Neural crest cell (in vitro differentiated cells): ENCODE measurements at places on chromosomes 5 and 9.

GRCh38 chr9:78326564-78326963 lies 29.6 kb downstream of the PSAT1 start:
- no peak overlapping the region for H3K27ac ChIP-seq
- peaks cover 60% of the 10 kb centered on the region for H3K36me3 ChIP-seq
- no peak for DNase-seq
- H3K27me3 ChIP-seq, result no peaks in the 10 kb centered on the region
- no peak overlapping the region for H3K4me3 ChIP-seq
- peaks cover 32% of the 10 kb centered on the region for H3K4me1 ChIP-seq

- H3K4me3 ChIP-seq, result no peak overlapping the region
- peaks cover 4% of the 10 kb centered on the region for H3K36me3 ChIP-seq
- no peaks in the 10 kb centered on the region for H3K27me3 ChIP-seq
- no peak for DNase-seq
- H3K27ac ChIP-seq, result no peak overlapping the region
Observed at GRCh38 chr9:111300140-111300735, 29.8 kb downstream of the OR2K2 start.

- H3K27me3 ChIP-seq, result no peaks in the 10 kb centered on the region
- no peak overlapping the region for H3K4me3 ChIP-seq
- H3K36me3 ChIP-seq, result no peaks in the 10 kb centered on the region
- H3K27ac ChIP-seq, result no peak overlapping the region
Observed at GRCh38 chr5:121762426-121762825, 89.3 kb upstream of the FTMT start.

GRCh38 chr5:96326902-96327301 lies 106.1 kb downstream of the PCSK1 start:
- H3K4me1 ChIP-seq, result peaks cover 4% of the 10 kb centered on the region
- H3K36me3 ChIP-seq, result no peaks in the 10 kb centered on the region
- no peaks in the 10 kb centered on the region for H3K27me3 ChIP-seq

- H3K4me3 ChIP-seq, result no peak overlapping the region
- DNase-seq, result no peak
- H3K4me1 ChIP-seq, result peaks cover 27% of the 10 kb centered on the region
- peak overlapping the region; percentile 91 for H3K27ac ChIP-seq
Observed at GRCh38 chr9:700365-701282, 140.9 kb upstream of the DMRT1 start.

DNA sequence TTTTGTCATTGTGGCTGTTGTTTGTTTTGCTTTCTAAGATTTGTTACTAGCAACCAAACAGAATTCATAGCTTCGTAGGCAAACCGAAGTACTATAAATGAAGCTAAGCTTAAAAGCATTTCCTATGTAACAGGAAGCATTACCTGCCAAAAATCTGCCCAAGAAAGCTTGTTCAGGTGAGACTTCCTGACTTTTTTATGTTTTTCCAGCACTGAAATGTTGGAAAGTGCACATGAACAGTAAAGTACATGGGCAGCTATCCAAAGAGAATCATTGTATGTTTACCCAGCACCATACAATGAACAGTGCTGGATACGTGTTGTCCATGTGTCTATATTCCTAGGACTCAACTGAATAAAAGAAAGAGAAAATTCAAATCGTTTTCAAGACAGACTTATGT lies 247.1 kb downstream of the NFIB start:
- DNase-seq, result no peak
- H3K27me3 ChIP-seq, result no peaks in the 10 kb centered on the region
- no peak overlapping the region for H3K27ac ChIP-seq
- H3K4me3 ChIP-seq, result no peak overlapping the region

GRCh38 chr9:88370346-88370745 lies 17.9 kb upstream of the SPIN1 start:
- no peak for DNase-seq
- peaks cover 4% of the 10 kb centered on the region for H3K36me3 ChIP-seq
- H3K27ac ChIP-seq, result no peak overlapping the region
- H3K27me3 ChIP-seq, result no peaks in the 10 kb centered on the region
- H3K4me3 ChIP-seq, result no peak overlapping the region

DNA sequence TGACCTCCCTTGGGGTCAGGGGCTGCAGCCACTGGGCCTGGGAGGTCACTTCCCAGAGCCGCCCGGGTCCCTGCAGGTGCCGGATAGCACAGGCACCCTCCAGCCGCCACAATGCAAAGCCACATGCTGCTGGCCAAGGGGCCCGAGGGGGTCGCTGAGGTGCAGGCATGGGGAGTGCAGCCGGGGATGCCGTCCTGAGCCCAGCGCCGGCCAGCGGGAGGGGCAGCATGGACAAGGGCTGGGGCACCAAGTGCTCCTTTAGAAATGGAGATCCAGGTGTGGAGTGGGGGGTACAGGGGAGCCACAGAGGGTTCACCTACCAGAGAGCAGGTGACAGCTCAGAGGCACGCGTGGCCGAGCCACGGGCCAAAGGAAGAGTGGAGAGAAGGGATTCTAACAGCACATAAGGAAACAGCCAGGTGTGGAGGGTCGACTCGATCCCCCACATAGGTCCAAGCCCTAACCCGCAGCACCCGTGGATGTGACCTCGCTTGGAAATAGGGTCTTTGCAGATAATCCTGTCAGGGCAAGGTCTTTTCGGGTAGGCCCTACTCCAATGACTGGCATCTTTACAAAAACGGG lies 24.7 kb downstream of the ZDHHC11B start:
- H3K4me1 ChIP-seq, result peaks cover 28% of the 10 kb centered on the region
- H3K27ac ChIP-seq, result no peak overlapping the region
- H3K36me3 ChIP-seq, result no peaks in the 10 kb centered on the region
- H3K27me3 ChIP-seq, result no peaks in the 10 kb centered on the region
- DNase-seq, result no peak
